ENCODE measurements at places on chromosomes 12 and 14. TPM values are rescaled to one million over a fixed set of nuclear protein-coding genes. Genes with fewer than 3 reads are reported as not detected.

DNA sequence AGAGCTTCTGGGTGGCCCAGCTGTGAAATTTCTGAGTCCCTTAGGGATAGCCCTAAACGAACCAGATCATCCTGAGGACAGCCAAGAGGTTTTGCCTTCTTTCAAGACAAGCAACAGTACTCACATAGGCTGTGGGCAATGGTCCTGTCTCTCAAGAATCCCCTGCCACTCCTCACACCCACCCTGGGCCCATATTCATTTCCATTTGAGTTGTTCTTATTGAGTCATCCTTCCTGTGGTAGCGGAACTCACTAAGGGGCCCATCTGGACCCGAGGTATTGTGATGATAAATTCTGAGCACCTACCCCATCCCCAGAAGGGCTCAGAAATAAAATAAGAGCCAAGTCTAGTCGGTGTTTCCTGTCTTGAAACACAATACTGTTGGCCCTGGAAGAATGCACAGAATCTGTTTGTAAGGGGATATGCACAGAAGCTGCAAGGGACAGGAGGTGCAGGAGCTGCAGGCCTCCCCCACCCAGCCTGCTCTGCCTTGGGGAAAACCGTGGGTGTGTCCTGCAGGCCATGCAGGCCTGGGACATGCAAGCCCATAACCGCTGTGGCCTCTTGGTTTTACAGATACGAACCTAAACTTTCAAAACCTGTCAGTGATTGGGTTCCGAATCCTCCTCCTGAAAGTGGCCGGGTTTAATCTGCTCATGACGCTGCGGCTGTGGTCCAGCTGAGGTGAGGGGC is 38.9 kb downstream of the DAD1 start:
- DNase-seq, result no peak

DNA sequence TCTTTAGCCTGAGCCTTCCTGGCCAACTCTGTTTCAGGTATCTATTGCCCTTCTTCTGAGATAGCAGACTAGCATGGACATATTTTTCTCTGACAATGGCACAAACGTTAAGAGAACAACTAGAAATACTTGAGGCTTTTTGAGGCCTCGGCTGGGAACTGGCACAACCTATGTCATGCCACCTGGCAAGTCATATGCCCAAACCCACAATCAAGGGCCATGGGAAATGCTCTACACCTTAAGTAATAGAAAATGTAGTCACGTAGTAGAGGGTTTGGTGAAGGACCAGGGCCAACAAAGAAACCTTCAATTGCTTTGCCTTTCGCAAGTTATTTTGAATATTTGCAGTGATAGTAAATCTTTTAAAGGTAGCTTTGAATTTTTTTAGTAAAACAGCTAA is 325.4 kb downstream of the ZFP36L1 start:
- no peak for DNase-seq

GRCh38 chr12:93749515-93749914 is 72.3 kb downstream of the CRADD start:
- DNase-seq, result no peak

DNA sequence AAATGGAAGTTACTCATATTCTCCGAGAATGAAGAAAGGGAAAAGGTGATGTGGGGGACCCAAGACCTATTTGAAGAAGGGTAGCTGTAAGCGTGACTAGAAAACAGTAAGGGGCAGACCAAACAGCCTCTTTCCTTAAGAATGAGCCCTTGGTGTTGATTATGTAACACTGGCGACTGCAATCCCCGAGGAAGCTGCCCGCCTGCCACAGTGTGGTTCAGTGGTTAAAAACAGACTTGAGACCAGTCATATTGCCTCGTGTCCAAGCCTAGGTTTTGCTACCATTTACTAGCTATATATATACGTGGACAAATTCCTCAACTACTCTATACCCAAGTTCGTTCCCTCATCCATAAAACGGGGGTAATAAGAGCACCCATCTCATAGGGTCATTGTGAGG is 49.1 kb downstream of the SSPN start:
- no peak for DNase-seq

- no peak for DNase-seq
Measured at GRCh38 chr12:104150416-104150815, 12.4 kb upstream of the NFYB start.

DNA sequence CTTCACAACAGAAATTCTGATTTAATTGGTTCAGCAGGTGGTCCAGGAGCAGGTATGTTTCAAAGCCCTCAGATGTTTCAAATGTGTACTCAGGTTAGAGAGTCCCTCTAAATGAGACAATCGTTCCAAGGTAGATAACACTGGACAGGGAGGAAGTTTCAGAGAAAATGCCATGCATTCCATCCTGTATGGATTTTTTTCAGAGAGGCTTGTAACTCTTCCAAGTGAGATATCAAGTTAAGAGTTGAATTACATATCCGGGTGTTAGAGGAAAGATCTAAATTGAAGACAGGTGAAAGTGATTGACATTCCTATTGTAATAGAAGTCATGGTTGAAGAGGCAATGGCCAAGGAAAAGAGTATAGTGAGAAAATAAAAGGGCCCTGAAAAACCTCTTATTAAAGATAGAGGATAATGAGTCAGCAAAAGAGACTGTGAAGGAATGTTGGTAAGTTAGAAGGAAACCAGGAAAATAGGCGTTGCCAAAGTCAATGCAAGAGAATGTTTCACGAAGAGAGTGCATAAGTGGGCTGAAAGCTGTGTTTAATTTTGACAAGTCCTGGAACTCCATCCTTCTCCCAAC is 105.8 kb downstream of the BMP4 start:
- no peak for DNase-seq

DNA sequence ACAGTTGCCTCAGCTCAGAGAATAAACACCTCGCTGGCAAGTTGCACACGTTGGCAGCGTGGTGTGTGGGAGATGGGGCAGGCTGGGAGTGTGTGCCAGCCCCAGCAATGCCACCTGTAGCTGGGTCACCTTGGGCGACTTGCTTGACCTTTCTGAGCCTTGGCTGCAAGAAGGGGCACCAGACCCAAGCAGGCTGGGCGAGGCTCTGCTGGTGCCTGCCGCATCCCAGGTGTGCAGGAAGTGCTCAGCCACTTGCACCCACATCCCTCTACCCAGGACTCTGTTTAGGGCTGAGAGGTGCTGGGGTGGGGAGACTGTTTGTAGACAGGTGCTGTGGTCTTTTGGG is 629 bp downstream of the FAM181A start:
- DNase-seq, result no peak

- DNase-seq, result no peak
Measured at GRCh38 chr12:46492471-46493085, 120.0 kb upstream of the SLC38A2 start.

GRCh38 chr12:57370072-57370471 is 60.8 kb downstream of the R3HDM2 start:
- no peak for DNase-seq

GRCh38 chr12:54831631-54832030 is 22.7 kb upstream of the MUCL1 start:
- no peak for DNase-seq

- no peak for DNase-seq
Measured at GRCh38 chr12:68290126-68290525, 36.7 kb upstream of the IL22 start.

- DNase-seq, result no peak
Measured at GRCh38 chr14:37056473-37056872, 115.9 kb downstream of the SLC25A21 start.

GRCh38 chr12:70557583-70558191 is 79.5 kb downstream of the PTPRB start:
- no peak for DNase-seq

- DNase-seq, result no peak
Measured at GRCh38 chr12:116859079-116859478, 22.2 kb downstream of the HRK start.

DNA sequence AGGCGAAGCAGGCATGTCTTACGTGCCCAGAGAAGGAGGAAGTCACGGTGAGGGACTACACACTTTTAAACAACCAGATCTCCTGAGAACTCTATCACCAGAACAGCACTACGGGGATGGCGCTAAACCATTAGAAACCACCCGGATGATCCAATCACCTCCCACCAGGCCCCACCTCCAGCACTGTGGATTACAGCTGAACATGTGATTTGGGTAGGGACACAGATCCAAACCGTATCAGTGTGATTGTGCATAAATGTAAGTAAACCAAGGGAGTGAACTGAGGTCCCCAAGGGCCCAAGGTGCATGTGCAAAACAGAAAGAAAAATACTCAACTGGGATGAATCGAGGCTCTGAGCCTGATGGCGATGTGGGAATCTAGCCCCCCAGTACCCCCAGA is 134.2 kb downstream of the DICER1 start:
- DNase-seq, result no peak

DNA sequence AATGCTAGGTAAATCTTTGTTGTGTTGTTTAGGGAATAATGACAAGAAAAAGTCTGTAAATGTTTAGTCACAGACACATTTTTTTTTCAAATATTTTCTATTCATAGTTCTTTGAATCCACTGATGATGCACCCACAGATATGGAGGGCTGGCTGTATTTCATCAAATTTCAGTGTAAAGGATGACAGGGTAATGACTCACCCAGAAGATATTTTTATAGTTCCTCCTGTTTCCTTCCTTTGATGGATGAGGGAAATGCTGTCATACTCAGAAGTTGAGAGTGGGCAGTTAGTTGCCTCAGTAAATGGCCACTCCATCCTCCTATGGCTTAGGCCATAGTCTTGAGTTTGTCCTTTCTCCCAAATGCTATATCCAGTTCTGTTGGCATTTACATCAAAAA is 76.9 kb upstream of the REP15 start:
- no peak for DNase-seq

DNA sequence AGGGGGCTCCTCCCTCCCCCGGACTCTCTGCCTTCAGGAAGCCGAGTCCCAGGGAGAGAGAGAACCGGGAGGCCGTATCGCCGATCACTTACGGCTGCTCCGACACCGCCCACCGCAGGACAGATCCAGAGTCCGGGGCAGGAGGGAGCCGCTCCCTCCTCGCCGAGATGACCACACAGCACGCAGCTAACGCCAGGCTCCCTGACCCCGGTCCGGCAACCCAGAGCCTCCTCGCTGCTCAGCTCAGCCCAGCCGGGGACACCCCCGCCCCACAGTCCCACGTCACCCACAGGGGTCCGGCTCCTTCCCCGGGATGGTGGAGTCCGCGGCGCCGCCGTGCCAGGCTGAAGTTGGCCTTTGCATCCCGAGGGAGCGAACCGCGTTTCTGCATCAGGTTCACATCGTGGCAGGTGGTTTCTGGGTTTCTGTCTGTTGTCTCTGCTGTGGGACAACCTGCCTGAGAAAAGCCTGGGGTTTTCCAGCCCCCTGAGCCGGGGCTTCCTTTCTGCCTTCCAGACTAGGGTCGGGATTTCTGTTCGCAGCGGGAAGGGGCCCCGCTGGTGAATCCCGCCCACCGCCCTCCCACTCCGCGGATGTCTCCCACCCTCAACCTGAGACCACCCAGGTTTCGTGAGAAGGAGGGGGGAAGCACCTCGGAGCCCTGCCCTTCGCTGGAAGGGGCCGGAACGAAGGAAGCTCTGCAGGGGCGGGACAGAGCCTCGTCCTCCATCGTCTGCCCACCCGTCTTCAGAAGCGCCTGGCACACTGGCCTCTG is 61.2 kb downstream of the NOC4L start:
- DNase-seq, result no peak

DNA sequence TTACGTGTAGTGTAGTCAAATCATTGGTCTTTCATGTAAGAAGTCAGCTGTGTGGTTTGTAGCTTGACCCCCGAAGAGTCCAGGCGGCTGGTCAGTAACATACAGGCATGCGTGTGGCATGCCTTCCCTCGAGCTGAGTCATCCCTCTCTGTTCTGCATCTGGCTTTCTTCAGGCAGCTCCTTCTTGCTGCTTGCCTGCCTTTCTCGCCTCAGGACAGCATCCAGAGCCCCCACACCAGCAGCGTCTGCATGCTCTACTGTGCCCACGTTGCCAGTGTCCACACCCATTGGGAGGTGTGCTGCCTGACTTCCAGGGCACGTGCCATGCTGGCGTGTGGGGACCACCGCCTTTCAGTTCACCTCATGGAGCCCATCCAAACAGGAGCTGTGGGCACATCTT is 96.8 kb downstream of the EP400 start:
- DNase-seq, result no peak

GRCh38 chr12:2335109-2335508 is 282.3 kb downstream of the CACNA1C start:
- DNase-seq, result no peak

GRCh38 chr12:76144245-76144549 is 59.7 kb upstream of the NAP1L1 start:
- DNase-seq, result no peak

DNA sequence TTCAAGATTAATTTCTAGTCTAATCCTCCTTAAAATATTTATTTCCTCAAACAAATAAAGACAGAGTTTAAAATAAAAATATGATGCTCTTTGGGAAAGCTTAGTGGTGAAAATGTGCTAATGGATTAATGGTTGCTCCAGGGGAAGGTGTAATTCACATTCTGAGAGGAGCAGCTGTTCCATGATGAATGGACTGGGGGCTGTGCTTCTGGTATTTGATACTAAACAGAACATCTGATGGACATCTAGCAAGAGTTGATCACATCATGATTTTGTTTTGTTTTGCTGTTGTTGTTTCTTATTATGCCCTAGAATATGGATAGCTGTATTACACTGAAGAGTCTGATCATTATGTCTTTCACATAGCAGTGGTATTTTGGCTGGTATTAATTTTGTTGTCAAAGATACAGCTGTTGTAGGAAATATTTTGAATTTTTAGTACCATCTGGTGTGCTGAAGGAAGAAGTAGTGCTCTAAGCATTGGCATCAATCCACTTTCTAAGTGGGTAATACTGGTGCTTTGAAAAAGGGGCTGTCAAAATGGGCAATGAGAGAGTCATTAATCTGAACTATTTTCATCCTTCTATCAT is 296.4 kb downstream of the ADAMTS20 start:
- DNase-seq, result no peak

- DNase-seq, result no peak
Measured at GRCh38 chr12:27015730-27016076, 1.5 kb upstream of the TM7SF3 start.

DNA sequence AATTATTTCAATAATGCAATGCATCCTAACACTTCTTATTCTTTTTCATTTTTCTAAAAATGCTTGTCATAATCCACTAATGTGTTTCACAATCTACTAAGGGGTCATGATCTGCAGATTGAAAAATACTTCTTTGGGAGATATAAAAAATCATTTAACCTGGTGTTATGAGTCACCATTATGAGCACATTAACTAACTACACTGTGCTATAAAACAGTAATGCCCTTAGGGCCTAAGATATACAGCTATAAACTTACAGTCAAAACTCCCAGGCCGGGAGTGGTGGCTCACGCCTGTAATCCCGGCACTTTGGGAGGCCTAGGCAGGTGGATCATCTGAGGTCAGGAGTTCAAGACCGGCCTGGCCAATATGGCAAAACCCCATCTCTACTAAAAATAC is 14.2 kb downstream of the ATXN2 start:
- DNase-seq, result no peak

- DNase-seq, result peak; percentile 52
Measured at GRCh38 chr12:111812881-111813741, 28.9 kb upstream of the MAPKAPK5 start.

The DDHD1 gene
- 7.1 TPM for total RNA-seq

The SALL2 gene
- total RNA-seq, result 6.6 TPM

The MYH6 gene
- total RNA-seq, result 840 TPM

The KLHL42 gene
- total RNA-seq, result 7.0 TPM

The ERP27 gene
- total RNA-seq, result 0.79 TPM

The TXNDC16 gene
- 3.1 TPM for total RNA-seq

The COX8C gene
- total RNA-seq, result 0.72 TPM
